ENCODE measurements at places on chromosomes 3 and 15. TPM values are rescaled to one million over a fixed set of nuclear protein-coding genes. Genes with fewer than 3 reads are reported as not detected.

- H3K27me3 ChIP-seq, result no peaks in the 10 kb centered on the region
- H3K27ac ChIP-seq, result no peak overlapping the region
- peaks cover 75% of the 10 kb centered on the region for H3K36me3 ChIP-seq
- DNase-seq, result no peak
- no peak overlapping the region for H3K4me3 ChIP-seq
These were observed 89.1 kb downstream of the TGFBR2 start for GRCh38 chr3:30695302-30696061.

DNA sequence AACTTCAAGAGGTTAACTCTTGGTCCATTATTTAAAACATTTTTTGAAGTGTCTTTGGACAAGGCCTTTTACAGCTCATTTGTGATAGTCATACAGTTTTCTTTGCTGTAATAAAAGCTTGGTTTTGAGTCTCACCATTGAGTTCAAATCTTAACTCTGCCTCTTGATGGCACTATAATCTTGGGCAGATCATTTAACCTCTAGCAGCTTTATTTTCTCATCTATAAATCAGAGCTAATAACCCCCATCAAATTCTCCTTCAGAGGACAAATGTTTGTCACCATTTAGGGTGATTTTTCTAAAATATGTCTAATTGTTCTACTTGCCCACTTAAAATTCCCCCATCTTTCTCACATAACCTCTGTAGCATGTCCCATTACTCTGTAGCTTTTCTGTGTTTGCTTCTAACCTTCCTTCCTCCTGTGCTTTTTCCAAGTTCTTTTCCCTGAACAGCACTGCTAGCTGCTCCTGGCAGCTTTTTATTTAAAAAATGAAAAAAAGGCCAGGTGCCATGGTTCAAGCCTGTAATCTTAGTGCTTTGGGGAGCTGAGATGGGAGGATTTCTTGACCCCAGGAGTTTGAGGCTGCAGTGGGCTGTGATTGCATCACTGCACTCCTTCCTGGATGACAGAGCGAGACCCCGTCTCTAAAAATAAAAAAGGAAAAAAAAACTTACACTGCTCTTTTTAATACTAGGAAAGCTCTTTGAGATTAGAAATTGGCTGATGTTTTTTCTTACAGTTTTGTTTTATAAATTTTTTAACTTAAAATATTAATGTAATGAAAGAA, 28.5 kb downstream of the UBE2E1 start:
- no peak for DNase-seq
- no peaks in the 10 kb centered on the region for H3K36me3 ChIP-seq
- H3K4me1 ChIP-seq, result peaks cover 15% of the 10 kb centered on the region
- H3K4me3 ChIP-seq, result no peak overlapping the region
- H3K27me3 ChIP-seq, result no peaks in the 10 kb centered on the region
- no peak overlapping the region for H3K27ac ChIP-seq

DNA sequence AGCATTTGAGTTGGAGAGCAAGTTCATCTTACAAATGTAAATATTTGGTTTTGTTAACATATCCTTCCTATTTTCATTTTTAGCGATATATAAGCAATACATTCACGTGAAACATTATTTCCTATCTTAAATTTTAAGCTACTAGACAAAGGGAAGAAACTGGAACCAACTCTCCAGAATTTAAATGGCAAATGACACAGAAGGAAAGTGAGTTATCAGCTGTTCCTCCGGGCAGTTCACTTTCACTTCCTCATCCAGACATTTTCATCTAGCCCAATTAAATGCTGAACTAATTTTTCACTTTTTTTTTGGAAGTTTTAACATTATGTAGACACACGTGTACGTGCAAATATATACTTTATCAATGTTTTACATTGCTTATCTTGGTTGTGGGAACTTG, 58.7 kb downstream of the MORC1 start:
- no peaks in the 10 kb centered on the region for H3K4me1 ChIP-seq
- no peaks in the 10 kb centered on the region for H3K27me3 ChIP-seq
- H3K4me3 ChIP-seq, result no peak overlapping the region

GRCh38 chr3:122021811-122022401, at the start of gene ILDR1:
TSS of gene ILDR1 (minus strand) at chr3:122022247. CDS start at chr3:122022077, 170 bp downstream.
- H3K27ac ChIP-seq, result peak within 1 kb of the TSS; percentile 65
- H3K27me3 ChIP-seq, result no peaks in the 10 kb centered on the region
- H3K4me3 ChIP-seq, result peak within 1 kb of the TSS; percentile 55
- DNase-seq, result peak; percentile 70

GRCh38 chr15:63449731-63450130, 54.7 kb upstream of the USP3 start:
- H3K4me3 ChIP-seq, result no peak overlapping the region
- H3K36me3 ChIP-seq, result no peaks in the 10 kb centered on the region
- no peaks in the 10 kb centered on the region for H3K27me3 ChIP-seq
- no peaks in the 10 kb centered on the region for H3K4me1 ChIP-seq

DNA sequence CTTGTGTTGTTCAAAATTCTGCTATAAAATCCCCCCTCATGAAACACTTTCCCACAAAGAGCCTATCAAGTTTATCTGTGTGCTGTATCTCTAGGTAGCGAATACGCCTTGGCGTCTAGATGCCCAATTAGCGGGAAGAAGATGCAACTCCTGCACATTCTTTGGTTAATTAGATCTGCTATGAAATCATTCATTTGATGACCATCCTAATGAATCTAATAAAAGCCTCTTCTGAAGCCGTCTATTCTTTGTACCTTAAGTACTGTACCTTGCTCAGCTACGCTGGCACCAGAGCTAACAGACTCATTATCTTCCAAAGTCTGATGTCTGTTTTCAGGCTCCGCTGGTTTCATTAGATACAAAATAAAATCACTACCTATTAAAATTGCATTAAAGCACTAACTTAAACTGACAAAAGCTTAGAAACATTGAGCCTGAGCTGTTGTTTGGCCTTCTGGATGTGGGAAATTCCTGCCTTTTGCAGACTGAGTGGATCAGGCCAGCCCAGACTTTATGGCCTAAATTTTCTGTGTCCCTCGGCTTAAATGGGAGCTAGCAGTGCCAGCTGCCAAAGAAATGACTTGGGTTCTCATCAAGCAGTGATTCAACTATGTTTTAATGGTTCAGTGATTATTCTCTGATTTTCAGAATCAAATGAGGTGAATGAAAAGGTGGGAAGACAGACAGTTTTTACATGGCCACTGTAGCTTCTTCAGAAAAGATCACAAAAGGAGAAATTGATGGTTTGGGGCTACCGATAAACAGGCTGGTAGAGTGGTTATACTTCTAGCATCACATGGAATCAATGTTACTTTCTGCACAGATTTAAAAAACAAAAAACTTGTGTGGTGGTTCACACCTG, 28.4 kb upstream of the CHST2 start:
- H3K4me1 ChIP-seq, result no peaks in the 10 kb centered on the region
- no peaks in the 10 kb centered on the region for H3K36me3 ChIP-seq
- no peaks in the 10 kb centered on the region for H3K27me3 ChIP-seq

- no peaks in the 10 kb centered on the region for H3K27me3 ChIP-seq
- no peaks in the 10 kb centered on the region for H3K36me3 ChIP-seq
- H3K4me3 ChIP-seq, result no peak overlapping the region
- no peak overlapping the region for H3K27ac ChIP-seq
- H3K4me1 ChIP-seq, result no peaks in the 10 kb centered on the region
These were observed 141.2 kb downstream of the NEK11 start for GRCh38 chr3:131167867-131168266.

DNA sequence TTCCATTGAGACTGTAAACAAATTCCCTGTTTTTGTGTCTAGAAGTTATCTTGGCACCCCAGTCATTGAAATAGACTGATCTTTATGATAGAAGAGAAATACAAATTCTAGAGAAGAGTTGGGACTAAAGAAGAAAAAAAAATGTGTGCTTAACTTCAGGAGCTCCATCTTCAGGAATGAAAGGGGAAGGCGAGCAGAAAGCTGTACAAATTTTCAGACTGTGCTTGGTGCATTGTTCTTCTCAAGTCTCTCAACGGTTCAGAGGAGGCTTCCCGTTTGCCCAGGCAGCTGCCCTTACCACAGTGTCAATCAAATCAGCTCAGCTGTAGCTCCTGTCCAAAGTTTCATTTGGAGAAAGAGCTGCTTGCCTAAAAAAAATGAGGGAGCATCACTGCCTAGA, 41.7 kb downstream of the OXSM start:
- DNase-seq, result no peak
- no peak overlapping the region for H3K27ac ChIP-seq
- no peaks in the 10 kb centered on the region for H3K4me1 ChIP-seq
- H3K27me3 ChIP-seq, result no peaks in the 10 kb centered on the region

Gene NOX5
- 2.1 TPM for total RNA-seq

Gene TRPM1
- total RNA-seq, result not detected

Gene CHRNA3
- not detected for total RNA-seq

Gene TTC23
- 16.9 TPM for total RNA-seq

Gene PDE12
- total RNA-seq, result 21.8 TPM

Gene PLSCR5
- not detected for total RNA-seq

Data from upper lobe of left lung (tissue), 6 donors.